ENCODE measurements at places on chromosomes 13 and 19.

GRCh38 chr19:10923260-10924112 lies 5.0 kb downstream of the YIPF2 start:
- no peak for DNase-seq

DNA sequence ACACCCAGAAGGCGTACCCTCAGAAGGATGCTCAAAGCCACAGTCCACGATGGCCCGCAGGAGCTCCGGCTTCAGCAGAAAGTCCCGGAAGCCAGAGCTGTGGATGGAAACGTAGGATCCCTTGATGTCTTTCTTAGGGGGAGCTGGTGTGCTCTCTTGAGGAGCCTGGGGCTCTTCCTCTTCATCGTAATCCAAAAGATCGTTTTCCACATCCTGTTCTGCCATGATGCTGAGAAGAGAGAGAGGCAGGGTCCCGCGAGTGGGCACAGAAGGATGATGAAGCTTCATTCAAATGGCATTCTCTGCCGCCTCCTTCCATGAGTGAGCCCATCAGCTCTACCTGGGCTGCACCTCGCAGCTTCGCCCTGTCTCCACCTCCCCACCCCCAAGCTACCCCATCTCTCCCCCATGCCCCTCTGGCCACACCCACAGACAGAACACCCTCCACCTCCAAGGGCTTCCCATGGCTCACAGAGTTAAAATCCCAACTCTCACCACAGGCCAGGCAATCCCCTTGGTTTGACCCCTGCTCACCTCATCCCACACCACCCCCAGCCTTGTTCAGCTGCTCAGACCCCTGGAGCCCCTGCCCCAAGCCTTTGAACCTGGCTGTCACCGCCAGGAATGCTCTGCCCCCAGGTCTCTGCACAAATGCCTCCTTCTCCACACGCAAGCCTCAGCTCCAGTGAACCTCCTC lies 6.0 kb downstream of the DDX39A start:
- no peak for DNase-seq

DNA sequence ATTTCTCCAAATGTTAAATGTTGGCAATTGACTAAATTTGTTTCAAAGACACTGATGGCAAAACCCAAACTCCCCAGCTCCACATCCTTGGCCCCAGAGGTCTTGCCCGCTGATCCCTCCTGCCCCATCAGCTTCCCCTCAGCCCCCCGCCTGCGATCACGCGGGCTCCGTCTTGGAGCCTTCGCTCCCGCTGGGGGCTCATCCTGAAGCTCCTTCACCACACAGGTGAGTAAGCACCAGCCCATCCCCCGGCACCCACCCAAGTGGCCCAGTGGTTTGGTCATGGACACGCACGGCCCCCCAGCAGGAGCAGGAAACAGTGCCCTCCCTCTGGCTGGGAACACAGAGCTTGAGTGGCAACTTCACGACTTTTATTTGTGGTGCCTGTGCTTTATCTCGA lies 14.9 kb downstream of the EPS8L1 start:
- DNase-seq, result no peak

DNA sequence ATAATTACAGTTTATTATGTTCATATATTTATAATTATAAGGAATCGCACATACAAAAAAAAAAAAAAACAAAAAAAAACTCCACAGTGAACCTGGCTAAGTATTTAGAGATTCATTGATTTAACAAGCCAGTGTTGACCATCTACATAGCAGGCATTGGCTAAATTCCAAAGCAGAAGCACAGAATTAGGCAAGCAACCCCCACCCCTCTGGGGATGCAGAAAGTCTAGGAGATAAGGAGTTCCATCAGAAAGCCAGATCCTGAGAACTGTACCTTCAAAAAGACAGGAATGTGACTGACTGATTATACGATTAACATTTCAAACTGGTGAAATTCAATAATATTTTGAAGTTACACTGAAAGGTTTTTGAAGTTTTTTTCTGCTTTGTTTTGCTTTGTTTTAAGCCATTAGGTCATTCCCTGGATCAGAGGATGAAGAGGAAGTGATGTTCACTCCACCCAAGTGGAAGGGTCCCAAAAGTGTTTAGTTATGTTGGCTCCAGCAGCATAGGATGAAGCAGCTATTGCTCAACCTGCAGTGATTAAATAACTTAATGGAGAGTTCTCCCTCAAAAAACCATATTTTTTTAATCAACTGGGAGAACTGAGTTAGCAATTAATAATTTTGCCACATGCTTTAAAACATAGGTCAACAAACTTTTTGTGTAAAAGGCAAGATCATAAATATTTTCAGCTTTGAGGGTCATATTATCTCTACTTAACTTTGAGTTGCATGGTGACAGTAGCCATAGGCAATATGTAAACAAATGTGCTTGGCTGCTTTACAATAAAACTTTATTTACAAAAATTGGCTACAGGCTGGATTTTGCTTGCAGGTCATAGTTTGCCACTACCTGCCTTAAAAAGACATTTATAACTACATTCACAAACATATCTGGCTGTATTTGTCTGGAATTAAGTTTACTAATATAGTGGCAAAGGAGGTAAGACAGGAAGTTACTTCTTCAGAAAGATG lies 49.6 kb downstream of the DOCK9 start:
- DNase-seq, result no peak

GRCh38 chr13:94325650-94326049 lies 153.8 kb downstream of the DCT start:
- DNase-seq, result no peak

DNA sequence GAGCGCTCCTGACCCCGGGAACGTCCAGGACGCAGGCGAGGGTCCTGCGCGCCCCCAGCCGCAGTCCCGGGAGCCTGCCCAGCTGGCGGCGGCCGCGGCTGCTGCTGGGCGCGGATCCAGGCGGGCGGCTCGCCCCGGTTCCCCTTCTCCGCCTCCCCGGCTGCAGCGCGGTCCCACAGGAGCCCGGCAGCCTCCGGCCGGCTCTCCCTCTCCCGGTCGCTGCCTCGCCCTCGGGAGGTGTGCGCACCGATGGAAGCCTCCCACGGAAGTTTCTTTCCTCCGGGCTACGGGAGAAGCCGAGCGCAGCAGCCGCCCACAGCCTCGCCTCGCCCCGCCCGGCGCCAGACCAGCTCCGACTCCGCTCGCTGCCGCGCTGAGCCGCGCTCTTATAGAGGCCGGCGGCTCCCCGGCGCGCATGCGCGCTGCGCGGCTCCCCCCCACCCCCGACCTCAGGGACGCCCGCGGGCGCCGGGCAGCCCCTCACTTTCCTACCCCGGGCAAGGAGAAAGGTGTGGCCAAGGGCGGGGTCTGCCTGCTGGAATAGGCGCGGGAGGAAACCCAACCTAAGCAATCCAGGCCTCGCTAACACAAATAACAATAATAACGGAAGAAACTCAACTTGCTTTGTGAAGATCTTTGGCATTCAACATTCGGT lies at the start of gene SHISA2:
Gene SHISA2 (minus strand): TSS at position 360 of the 655 bp plus-strand sequence. CDS start 1,041 bp downstream, outside the sequence.
- DNase-seq, result no peak

DNA sequence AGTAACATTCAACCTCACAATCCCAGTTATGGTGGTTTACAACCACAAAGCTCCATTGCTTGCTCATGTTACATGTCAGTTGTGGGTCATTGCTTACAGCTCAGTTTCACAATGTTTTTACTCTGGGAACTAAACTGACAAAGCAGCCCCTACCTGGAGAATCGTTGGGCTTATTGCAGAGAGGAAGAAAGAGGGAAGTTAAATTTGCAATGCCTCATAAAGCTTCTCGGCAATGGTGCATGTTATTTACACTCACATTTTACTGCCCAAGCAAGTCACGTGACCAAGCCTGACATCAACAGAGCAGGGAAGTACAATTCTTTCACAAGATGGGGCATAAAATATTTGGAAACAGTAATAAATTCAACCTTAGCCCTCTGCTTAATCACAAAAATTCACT lies 441.6 kb downstream of the TDRD3 start:
- DNase-seq, result no peak

GRCh38 chr19:12834566-12834943 lies at the start of gene RTBDN:
RTBDN (minus strand) TSS chr19:12834579; CDS start chr19:12829979, 4,600 bp downstream.
- DNase-seq, result no peak

- DNase-seq, result no peak
These were observed 14.6 kb downstream of the FAM187B start for GRCh38 chr19:35213663-35214632.

Data from CMK (cell line).